ENCODE measurements at places on chromosomes 4 and X. TPM values are rescaled to one million over a fixed set of nuclear protein-coding genes. Genes with fewer than 3 reads are reported as not detected.
A peak's percentile ranks its signal among the peaks of the same experiment; 100 is the strongest.

- H3K36me3 ChIP-seq = no peaks in the 10 kb centered on the region
- H3K27me3 ChIP-seq = peaks cover 2% of the 10 kb centered on the region
- no peak for DNase-seq
Measured at GRCh38 chrX:40062525-40063155, 35.1 kb downstream of the BCOR start.

DNA sequence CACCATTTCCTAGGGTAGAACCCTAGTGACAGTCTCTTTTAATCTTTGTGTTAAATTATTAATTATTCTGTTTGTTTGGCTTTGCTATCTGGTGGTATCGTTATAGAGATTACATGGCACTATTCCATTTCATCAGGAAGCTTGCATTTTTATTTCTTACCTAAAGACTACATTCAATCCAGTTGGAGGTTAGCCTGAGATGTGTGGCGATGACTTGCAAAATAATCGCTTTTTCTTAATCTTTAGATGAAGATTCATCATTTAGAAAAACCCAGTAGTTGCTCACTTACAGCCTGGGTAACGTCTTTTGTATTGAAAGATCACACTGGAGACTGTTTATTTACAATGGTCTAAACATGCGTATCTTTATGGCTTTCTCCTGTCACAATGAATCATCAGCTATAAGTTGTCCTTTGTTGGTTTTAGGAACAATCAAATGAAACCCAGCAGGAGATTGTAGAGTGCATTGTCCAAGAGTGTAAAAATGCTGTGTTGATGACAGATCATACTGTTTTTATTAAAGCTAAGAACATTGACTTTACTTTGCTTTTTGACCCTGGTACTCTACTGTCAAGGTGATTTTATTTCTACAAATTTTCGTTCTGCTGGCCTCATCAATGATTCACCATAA, 281.7 kb upstream of the PITX2 start:
- H3K4me1 ChIP-seq = no peaks in the 10 kb centered on the region
- peaks cover 2% of the 10 kb centered on the region for H3K27me3 ChIP-seq
- H3K4me3 ChIP-seq = no peak overlapping the region
- DNase-seq = no peak

GRCh38 chr4:26031704-26032103, 117.7 kb downstream of the SMIM20 start:
- DNase-seq = no peak
- no peak overlapping the region for H3K4me3 ChIP-seq
- no peaks in the 10 kb centered on the region for H3K4me1 ChIP-seq

DNA sequence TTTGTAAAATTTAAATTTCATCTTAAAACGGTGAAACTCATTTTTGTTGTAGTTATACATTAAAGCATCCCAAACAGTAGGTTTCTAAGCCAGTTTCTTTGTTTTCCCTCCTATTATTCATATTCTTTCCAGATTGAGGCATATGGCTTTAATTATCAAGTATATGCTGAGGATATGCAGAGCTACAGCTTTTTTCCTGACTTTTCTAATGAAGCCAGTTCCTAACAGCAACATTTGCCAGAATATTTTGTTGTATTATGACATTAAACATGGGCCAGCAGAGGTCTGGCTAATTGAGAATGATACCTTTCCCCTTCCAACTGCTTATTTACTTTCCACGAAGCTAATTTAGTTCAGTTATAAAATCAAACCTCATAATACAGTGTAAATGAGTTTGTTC, 75.3 kb downstream of the SLIT2 start:
- H3K4me3 ChIP-seq = no peak overlapping the region
- DNase-seq = no peak
- no peaks in the 10 kb centered on the region for H3K27me3 ChIP-seq
- H3K36me3 ChIP-seq = no peaks in the 10 kb centered on the region
- H3K4me1 ChIP-seq = no peaks in the 10 kb centered on the region

GRCh38 chr4:38804654-38805295, at the start of gene TLR1:
TLR1 (minus strand) TSS chr4:38804791; CDS start chr4:38798831, 5,960 bp downstream.
- H3K27me3 ChIP-seq = peaks cover 2% of the 10 kb centered on the region
- peaks cover 40% of the 10 kb centered on the region for H3K4me1 ChIP-seq
- peak within 1 kb of the TSS; percentile 90 for H3K27ac ChIP-seq
- H3K4me3 ChIP-seq = peak within 1 kb of the TSS; percentile 93
- H3K36me3 ChIP-seq = peaks cover 39% of the 10 kb centered on the region
- peak; percentile 64 for DNase-seq

- no peak for DNase-seq
- H3K4me1 ChIP-seq = no peaks in the 10 kb centered on the region
- H3K27me3 ChIP-seq = no peaks in the 10 kb centered on the region
- H3K27ac ChIP-seq = no peak overlapping the region
- no peaks in the 10 kb centered on the region for H3K36me3 ChIP-seq
Measured at GRCh38 chr4:52173470-52174045, 122.5 kb downstream of the SPATA18 start.

DNA sequence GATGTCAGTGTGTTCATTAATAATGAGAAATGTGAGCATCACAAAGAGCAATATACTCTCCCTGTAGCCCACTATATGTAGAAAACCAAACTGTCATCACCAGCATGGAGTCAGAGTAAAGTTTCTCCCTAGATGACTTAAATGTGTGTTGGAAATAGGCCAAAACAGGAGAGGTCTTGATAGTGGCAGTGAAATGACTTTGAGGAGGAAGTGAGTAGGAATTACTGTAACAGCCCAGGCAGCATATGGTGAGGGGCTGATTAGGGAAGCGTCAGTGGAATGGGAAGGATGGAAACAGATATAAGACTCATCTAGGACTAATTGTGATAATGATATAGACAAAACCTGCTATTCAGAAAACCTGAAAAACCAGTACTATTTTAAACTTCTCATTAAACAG, 83.9 kb downstream of the ATXN3L start:
- no peak overlapping the region for H3K4me3 ChIP-seq
- no peaks in the 10 kb centered on the region for H3K36me3 ChIP-seq
- no peak overlapping the region for H3K27ac ChIP-seq

DNA sequence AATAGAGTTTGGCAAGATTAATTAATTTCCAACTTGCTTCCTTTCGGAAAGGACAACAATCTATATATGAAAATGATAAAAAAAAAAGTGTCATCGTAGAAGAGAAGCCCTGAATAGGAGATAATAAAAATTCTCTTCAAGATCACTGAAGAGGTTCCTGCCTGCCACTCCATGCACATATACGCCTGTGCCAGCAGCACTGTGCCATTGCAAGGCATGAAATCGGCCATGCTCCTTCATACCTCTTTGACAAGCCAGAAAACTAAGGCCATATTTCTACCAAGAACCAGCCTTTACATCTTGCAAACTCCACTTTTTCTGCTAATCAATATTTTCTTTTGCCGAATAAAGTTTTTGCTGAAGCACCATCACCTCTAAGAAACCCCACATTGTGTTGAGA, 365.5 kb downstream of the CXXC4 start:
- no peak for DNase-seq
- no peak overlapping the region for H3K27ac ChIP-seq
- no peaks in the 10 kb centered on the region for H3K27me3 ChIP-seq

DNA sequence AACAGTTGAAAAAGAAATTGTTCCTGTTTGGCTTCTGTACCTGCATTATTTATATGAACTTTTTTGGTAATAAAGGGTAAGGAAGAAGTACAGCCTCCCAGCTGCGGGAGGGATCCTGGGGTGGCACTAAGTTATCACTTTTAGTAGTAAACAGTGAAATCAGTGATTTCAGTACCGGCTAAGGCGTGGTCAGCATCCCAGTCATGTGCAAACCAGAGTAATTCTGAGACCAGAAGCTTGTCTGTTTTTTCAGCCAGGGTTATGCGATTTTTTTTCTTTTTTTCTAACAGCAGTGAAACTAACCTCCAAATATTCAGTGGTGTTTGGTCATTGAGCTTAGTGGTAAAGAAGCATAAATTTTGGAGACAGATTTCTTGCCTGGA, 3.3 kb downstream of the EGF start:
- no peaks in the 10 kb centered on the region for H3K4me1 ChIP-seq
- H3K27ac ChIP-seq = no peak overlapping the region
- H3K27me3 ChIP-seq = peaks cover 2% of the 10 kb centered on the region
- H3K36me3 ChIP-seq = no peaks in the 10 kb centered on the region

DNA sequence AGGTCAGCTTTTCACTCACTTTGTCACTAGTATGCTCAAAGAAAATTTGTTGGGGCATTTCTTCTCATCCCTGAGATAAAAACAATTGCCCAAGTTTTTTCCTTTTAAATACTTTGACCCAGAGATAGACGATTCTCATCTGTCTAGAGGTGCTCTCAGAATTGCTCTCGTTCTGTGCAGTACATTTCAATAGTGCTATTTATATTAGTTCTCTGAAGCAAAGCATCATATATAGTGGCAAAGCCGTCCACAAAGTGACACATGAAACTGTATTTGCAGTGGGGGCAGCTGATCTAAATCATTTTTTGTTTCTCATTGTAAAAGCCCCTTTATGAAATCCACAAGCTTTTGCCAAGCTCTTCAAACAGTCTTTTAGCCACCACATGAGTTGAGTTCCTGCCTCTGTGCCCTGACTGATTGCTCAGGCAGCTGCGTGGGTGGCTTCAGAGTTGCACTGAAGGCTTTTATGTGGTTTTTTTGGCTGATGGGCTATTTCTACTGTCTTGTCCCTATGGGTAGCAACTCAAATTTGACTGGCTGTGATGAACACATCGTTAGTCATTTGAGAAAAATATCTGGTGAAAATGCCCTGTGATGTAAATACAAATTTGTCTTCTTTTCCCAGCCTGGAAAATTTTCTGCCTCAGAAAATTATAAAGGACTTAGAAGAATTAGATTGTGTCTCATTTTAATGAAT, 119.1 kb upstream of the OTUD4 start:
- no peak overlapping the region for H3K4me3 ChIP-seq
- H3K36me3 ChIP-seq = no peaks in the 10 kb centered on the region
- H3K27me3 ChIP-seq = no peaks in the 10 kb centered on the region
- DNase-seq = peak; percentile 7

GRCh38 chrX:13763489-13763888, 28.9 kb downstream of the OFD1 start:
- peaks cover 73% of the 10 kb centered on the region for H3K36me3 ChIP-seq
- no peak overlapping the region for H3K27ac ChIP-seq
- H3K4me1 ChIP-seq = peaks cover 4% of the 10 kb centered on the region
- no peak for DNase-seq

GRCh38 chr4:152950402-152951274, 14.5 kb downstream of the FHDC1 start:
- H3K4me1 ChIP-seq = peaks cover under 1% of the 10 kb centered on the region
- no peak for DNase-seq
- no peak overlapping the region for H3K4me3 ChIP-seq
- no peak overlapping the region for H3K27ac ChIP-seq

PDGFC gene
- 0.09 TPM for polyA plus RNA-seq

PCYT1B gene
- not detected for polyA plus RNA-seq

ASB12 gene
- polyA plus RNA-seq = 0.37 TPM

DCAF12L2 gene
- not detected for polyA plus RNA-seq

MAGEA2 gene
- polyA plus RNA-seq = not detected

Data from immature natural killer cell (primary cell).